ENCODE measurements at places on chromosomes 3 and 15. TPM values are rescaled to one million over a fixed set of nuclear protein-coding genes. Genes with fewer than 3 reads are reported as not detected.
A peak's percentile ranks its signal among the peaks of the same experiment; 100 is the strongest.

DNA sequence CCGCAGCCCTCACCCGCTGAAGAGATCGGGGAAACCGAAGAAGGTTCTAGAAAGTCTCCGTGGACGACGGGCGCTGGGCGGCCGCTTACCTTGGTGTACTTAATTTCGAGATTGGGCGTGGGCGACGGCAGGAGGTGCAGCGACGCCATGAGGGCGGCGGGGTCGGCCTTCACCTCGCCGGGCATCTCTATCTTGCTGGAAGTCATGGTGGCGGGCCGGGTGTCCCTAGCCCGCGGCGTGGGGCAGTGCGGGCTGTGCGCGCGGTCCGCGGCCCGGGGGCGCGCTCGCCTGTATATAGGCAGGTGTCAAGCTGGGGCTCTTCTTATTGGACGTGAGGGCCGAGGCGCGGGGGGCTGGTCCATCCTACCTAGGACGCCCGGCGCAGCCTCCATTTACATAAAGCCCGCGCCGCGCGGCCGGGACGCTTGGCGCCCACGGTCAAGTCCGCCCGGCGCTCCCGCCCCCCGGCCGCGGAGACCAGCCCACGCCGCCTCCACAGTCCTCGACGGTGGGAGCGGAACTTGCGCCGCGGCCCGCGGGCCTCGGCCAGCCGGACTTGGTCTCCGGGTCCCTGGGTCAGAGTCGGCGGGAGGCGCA is at the start of gene ALDH1A2:
Gene ALDH1A2 (minus strand): TSS at position 267 of the 597 bp plus-strand sequence. CDS start 61 bp downstream, at position 206.
- DNase-seq, result no peak

The C3orf20 gene
- not detected for total RNA-seq

DNA sequence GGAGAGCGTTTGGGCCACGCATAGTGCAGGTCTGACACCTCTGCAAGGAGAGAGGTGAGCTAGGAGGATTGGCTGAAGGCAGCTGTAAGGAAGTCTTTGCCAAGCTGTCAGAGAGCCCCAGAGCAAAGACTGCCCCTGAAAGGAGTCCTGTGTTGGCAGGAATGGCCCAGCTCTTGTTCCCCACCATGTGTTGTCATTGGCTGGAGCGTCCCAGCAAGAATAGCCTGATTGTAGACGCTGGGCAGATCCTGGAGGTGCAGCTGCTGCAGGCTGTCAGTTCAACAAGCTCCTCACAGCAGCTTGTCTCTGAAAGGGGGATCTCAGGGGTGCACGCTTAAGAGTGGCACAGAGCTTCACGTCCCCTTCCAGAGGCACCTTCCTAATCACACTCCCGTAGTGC is 237.6 kb downstream of the FEZF2 start:
- no peak for DNase-seq

- DNase-seq, result no peak
Observed at GRCh38 chr15:90190606-90191343, 10.4 kb upstream of the SEMA4B start.

The CASR gene
- total RNA-seq, result not detected

- no peak for DNase-seq
Observed at GRCh38 chr3:135159681-135160247, 364.7 kb downstream of the EPHB1 start.

DNA sequence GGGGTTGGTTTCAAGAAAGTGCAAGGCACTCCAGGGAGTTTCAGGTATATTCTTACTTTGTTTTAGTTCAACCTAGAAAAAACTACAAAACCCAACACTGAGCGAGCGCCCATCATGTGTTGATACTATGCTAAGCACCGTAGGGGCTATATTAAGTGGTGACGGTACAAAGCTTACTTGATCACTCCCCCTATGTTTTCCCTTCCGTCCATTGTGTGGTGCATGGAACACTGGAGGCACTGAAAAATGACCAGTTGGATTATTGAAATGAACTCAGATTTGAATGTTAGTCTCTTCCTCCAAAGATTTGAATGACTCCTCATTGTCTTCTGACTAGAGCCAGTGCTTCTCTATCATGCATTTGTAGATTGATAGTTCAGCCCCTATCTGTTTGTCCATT is 6.6 kb downstream of the MYZAP start:
- DNase-seq, result no peak

GRCh38 chr15:33089878-33090757 is 104.4 kb downstream of the FMN1 start:
- no peak for DNase-seq

- DNase-seq, result no peak
Observed at GRCh38 chr15:64067564-64068030, 21.3 kb upstream of the DAPK2 start.

The CCR9 gene
- 0.17 TPM for total RNA-seq

GRCh38 chr15:52379395-52380106 is 83.9 kb upstream of the MYO5C start:
- no peak for DNase-seq

- peak; percentile 81 for DNase-seq
Observed at GRCh38 chr15:77496715-77497109, 76.0 kb downstream of the HMG20A start.

The RSRC1 gene
- total RNA-seq, result 32.7 TPM

The WDR93 gene
- not detected for total RNA-seq

GRCh38 chr3:115804713-115805119 is 181.4 kb downstream of the GAP43 start:
- no peak for DNase-seq

The MYZAP gene
- total RNA-seq, result 0.06 TPM

The MAGI1 gene
- total RNA-seq, result 9.6 TPM

GRCh38 chr3:58383476-58383875 is 50.2 kb downstream of the PDHB start:
- DNase-seq, result peak; percentile 36

GRCh38 chr3:45054196-45054857 is 28.2 kb downstream of the CLEC3B start:
- DNase-seq, result peak; percentile 49

The SLC30A4 gene
- total RNA-seq, result 2.5 TPM

The CDHR4 gene
- not detected for total RNA-seq

The GABRB3 gene
- total RNA-seq, result 0.58 TPM

- peak; percentile 79 for DNase-seq
Observed at GRCh38 chr15:34969340-34970097, at the start of gene AQR. TSS of gene AQR (minus strand) at chr15:34969742. CDS start at chr15:34969613, 129 bp downstream.

DNA sequence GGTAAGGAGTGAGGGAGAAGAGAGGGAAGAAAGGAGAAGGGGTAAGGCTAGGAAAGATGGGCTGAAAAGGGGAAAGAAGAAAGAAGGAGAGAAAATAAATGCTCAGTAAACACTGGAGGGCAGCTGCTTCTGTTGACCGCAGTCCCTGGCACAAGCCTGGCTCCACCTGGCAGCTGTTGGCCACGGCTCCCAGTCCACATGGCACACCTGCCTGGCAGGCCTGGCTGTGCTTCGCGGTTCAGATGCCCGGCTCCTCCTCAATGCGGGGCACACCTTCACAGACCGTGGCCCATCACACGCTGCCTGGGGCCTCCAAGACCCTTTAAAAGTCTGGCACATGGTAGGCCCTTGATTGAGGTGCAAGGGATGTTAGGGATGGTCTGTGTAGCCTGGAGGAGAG is 516.8 kb upstream of the PROK2 start:
- no peak for DNase-seq

DNA sequence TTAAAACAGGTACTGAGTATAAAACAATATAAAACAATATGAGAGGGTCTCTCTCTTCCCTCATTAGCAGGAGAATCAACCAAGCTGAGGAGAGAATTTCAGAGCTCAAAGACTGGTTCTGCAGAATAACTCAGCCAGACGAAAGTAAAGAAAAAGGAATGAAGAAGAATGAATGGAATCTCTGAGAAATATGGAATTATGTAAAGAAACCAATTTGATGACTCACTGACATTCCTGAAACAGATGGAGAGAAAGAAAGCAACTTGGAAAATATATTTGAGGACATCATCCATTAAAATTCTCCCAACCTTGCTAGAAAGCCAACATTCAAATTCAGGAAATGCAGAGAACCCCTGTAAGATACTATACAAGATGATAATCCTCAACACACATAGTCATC is 630.9 kb downstream of the PYDC2 start:
- DNase-seq, result no peak

GRCh38 chr15:66251790-66252684 is 1.5 kb downstream of the MEGF11 start:
- DNase-seq, result no peak

The KNG1 gene
- total RNA-seq, result not detected

The TMEM62 gene
- 21.8 TPM for total RNA-seq

DNA sequence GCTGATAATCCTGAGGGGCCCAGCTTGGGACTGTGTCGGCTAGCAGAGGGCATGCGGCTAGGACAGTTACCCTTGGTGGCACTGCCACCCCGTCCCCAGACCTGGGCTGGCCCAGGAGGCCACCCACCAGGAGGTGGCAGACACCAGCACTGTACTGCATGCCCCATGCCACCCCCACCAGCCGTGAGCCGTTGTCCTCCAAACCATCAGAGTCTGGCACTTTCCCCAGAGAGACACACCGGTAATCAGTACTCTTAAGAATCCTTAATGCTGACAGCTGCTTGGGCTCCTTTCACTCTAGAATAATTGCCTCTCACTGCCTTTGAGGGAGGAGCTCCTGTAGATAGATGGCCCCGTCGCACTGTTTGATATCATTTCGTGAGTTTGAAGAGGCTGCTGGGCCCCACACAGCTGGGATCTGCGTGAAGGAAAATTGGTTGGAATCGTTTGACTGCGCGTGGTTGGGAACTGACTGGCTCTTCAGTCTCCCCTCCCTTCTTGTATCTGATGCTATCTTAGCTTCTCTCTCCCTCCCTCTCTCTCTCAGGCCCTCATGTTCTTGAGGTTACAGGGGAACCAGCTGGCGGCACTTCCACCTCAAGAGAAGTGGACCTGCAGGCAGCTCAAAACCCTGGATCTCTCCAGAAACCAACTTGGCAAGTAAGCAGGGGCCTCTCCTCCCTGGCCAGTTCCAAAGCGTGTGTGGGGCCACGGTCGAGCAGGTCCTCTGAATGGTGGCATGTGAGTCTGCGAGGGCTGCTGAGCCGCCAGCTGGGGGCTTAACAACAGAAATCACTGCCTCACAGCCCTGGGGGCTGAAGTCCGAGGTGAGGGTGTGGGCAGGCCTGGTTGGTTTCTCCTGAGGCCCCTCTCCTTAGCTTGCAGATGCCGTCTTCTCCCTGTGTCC is 94.9 kb downstream of the LRRK1 start:
- DNase-seq, result no peak

The TERC gene
- 196 TPM for total RNA-seq

- no peak for DNase-seq
Observed at GRCh38 chr3:62293051-62293780, 80.1 kb downstream of the FEZF2 start.

DNA sequence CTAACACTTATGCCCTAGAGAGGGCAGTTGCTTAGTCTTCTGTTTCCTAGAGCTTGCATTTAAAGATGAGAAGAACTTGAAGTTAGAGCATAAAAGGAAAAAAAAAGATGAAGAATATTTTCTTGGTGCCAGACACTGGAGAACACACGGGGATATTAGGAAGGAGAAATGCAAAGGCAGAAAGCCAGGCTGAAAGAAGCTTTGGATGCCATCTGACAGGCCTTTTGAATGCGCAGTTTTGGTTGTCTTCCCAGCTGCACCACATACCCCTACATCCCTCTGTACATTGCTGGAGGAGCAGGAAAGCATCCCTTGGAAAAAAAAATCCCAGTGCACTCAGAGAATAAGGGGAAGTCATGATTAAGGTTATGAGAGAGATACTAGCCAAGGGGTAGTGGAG is 378.9 kb downstream of the GAP43 start:
- no peak for DNase-seq

DNA sequence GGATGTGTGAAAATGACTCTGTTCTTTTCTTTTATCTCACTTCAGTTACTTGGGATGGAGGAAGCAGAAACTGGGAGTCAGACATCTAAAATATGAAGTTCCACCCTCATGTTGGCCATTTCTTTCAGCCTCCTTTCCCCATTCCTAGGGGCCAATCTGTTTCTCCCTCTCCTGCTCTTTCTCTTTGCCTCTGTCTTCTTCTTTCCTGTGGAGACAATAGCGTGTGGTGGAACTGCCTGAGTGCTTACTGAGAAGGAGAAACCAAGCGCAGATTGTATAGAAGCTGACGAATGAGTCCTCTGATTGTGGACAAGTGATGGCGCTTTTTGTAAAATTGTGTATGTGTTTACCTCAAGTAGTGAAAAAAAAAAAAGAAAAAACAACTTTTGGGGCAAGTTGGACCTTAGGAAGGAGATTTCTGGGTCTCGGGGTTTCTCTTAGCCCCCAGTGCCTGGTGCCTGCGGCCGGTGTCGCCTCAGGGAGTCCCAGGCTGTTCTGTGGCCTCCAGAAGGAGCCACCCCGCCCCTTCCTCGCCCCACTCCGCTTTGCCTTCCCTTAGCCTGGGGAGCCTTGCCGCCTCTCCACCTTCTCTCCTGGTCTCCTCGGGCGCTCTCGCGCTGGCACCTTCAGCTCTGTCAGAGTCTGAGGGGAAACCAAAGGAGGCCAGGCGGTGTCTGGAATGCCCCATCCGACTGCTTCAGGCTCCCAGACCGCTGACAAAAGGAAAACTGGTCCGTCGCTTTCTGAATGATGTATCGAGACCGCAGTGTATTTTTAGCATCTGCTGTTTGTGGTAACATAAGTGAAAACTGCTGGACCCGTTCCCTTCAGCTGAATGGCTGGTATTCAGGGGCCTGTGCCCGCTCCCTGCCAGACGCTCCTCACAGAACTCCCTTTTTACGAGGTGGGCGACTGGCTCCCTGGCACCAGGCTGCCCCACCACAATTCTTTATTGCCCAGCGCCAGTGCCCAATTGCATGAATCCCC is 30.1 kb downstream of the SCG5 start:
- DNase-seq, result no peak

- no peak for DNase-seq
Observed at GRCh38 chr3:152197937-152198336, 70.8 kb upstream of the MBNL1 start.

GRCh38 chr15:59208613-59209249 is 2.1 kb downstream of the LDHAL6B start:
- DNase-seq, result no peak

DNA sequence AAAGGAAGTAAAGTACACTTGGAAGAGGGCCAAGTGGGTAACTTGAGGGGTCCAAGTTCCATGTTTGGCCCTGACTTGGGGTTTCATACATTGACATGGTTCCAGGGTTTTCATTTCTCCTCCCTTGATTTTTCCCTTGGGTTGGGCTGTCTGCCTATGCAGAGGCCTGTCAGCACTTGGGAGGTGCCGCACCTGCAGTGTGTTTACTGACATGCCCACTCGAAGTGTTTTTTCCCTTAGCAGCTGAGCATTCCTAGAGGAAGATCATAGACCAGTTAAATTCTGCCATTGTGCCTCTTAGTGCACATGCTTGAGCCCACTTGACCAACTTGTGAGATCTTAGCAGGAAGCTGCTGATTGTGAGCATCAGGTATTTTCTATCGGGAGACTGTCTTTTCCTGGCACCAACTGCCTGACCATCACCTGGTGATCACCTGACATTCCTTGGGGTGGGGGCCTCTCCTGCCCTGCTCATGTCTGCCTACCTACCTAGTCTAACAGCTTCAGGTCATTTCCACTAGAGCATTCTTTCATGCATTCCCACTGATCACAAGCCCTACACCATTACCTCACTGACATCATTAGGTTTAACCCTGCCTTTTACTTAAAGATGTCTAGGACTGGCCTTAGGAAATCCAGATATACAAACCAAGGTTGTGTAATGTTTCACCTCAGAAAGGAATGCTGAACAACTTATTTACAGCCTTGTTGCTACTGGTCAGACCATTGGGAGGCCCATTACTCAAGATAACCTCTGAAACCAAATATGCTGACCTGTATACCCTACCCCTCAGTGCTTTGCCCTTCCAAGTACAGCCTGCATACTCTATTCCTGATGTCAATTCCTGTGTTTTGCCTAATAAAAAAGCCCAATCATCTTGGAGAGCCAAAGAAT is 68.3 kb downstream of the CD47 start:
- no peak for DNase-seq
